PC-3 (cell line): ENCODE measurements at places on chromosomes 12 and 14.

GRCh38 chr12:131473261-131473660 is 237.6 kb upstream of the SFSWAP start:
- H3K4me3 ChIP-seq = no peak overlapping the region
- DNase-seq = no peak
- no peaks in the 10 kb centered on the region for H3K4me1 ChIP-seq
- H3K27me3 ChIP-seq = peaks cover 35% of the 10 kb centered on the region
- H3K27ac ChIP-seq = no peak overlapping the region

- peaks cover 15% of the 10 kb centered on the region for H3K4me1 ChIP-seq
- H3K27ac ChIP-seq = no peak overlapping the region
- H3K4me3 ChIP-seq = peak overlapping the region; percentile 77
Observed at GRCh38 chr12:113333877-113334785, 778 bp downstream of the SLC8B1 start.

- DNase-seq = no peak
- no peaks in the 10 kb centered on the region for H3K36me3 ChIP-seq
- no peak overlapping the region for H3K27ac ChIP-seq
- peaks cover 28% of the 10 kb centered on the region for H3K27me3 ChIP-seq
- H3K4me1 ChIP-seq = peaks cover 8% of the 10 kb centered on the region
Observed at GRCh38 chr14:100898465-100898864, 5.1 kb downstream of the RTL1 start.

GRCh38 chr12:91563011-91563765 is 380.6 kb upstream of the DCN start:
- no peaks in the 10 kb centered on the region for H3K27me3 ChIP-seq
- H3K36me3 ChIP-seq = no peaks in the 10 kb centered on the region
- no peak overlapping the region for H3K27ac ChIP-seq

DNA sequence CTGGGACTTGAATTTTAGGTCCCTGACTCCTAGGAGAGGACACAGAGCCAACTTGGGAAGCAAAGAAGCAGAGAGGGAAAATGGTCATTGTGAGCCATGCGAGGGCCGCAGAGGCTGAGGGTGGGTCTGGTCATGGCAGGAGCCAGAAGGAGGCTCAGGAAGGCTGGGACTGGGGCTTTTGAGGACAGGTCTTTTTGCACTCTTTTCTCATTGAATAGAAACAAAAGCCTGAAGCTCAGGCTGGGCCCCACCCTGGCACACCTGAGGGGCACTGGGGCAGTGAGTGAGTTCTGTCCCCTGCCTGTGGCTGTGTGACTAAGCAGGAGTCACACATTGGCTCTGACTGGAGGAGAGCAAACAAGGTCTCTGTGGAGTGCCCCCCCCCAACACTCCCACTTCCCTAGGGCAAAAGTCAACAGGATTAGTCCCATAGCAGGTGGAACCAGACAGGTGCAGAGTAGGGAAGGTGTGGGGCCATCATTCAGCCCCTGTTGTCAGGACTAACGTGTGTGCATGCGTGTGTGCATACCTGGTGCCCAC is 2.8 kb downstream of the KRT7 start:
- H3K36me3 ChIP-seq = peaks cover 61% of the 10 kb centered on the region
- peaks cover 78% of the 10 kb centered on the region for H3K4me1 ChIP-seq
- no peaks in the 10 kb centered on the region for H3K27me3 ChIP-seq
- peak overlapping the region; percentile 94 for H3K4me3 ChIP-seq
- peak; percentile 95 for DNase-seq

DNA sequence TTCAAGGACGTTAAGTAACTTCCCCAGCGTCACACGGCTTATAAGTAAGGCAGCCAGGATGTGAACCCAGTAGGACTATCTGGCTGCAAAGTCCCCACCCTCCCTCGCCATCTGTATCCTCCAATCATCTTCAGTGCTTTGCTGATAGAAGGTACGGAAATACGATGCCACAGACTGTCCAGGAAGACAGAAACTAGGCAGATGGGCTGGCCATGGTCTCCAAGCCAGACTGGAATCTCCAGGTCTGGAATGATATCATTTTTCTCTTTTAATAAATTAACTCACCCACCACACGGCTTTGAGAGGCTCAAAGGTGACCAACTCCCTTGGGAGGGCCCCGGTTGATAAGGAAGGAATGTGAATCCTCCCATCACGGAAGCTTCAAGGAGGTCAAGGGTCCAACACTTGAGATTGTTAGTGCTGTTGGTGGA is 16.3 kb upstream of the BDKRB1 start:
- no peaks in the 10 kb centered on the region for H3K36me3 ChIP-seq
- no peak for DNase-seq
